GM03348 (cell line): ENCODE measurements at places on chromosomes 5 and 9.
A peak's percentile ranks its signal among the peaks of the same experiment; 100 is the strongest.

DNA sequence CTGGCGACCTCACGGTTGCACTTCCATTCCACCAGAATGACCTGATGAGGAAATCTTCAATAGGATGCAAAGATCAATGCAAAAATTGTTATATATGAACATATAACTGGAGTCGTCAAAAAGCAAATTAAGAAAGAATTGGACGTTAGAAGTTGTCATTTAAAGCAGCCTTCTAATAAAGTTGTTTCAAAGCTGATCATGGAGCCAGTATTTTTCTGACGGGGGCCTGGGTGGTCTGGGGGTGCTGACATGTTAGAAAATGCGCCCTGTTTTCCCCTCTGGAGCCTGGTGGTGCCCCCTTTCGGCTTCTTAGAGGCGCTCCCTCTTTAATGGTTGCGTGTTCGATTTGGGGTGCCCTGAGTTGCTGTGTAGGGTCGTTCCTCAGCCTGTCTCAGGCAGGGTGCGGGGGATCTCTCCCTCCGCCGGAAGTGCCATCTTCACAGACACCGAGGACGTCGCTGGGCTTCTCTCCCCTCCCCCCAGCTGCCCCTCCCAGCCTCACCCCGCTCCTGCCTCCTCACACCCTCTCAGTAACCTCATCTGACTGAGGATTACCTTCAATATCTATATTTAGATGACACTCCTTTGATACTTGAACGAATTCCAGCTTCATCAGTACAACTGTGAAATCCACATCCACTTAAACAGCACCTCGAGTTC, 18.3 kb downstream of the PTGES2 start:
- no peak for DNase-seq

GRCh38 chr5:134071614-134072207, 42.8 kb upstream of the TCF7 start:
- DNase-seq, result no peak

- DNase-seq, result no peak
Measured at GRCh38 chr9:34746526-34746925, 36.6 kb upstream of the CCL21 start.

- peak; percentile 10 for DNase-seq
Measured at GRCh38 chr5:87127956-87128687, 139.6 kb upstream of the RASA1 start.

GRCh38 chr5:38808666-38809343, 37.0 kb upstream of the OSMR start:
- no peak for DNase-seq

GRCh38 chr5:133830911-133831310, 137.5 kb downstream of the C5orf15 start:
- no peak for DNase-seq

DNA sequence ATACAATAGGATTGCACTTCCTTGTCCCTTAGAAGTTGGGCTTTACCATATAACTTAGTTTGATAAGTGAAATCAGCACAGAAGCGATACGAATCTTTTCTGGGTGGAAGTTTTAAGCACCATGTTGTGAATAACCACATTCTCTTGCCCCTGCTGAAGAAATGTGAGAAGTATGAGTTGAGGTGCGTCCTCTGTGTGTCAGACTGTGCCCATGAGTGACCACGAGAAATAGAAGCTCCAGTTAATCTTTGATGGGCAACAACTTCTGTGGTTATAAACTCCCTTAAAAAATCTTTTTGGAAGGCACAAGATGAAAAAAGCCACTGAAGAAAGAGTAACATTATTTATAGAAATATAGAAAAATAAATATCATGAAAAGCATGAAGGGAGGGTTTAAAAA, 668.2 kb downstream of the DTWD2 start:
- no peak for DNase-seq

DNA sequence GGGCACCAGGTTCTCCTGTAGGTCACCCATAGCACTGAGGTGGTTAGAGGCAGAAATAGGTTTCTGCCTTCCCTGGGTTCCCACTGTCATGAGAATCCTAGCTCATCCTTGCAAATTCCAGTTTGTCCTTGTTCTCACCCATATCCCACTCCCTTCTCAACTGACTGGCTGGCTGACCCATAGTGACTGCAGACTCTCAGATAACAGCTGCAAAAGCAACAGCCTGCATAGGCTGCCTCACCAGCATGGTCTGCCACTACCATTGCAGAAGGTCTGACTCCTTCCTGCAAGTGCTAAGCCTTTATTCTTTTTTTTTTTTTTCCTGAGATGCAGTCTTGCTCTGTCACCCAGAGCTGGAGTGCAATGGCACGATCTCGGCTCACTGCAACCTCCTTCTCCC, 194.0 kb downstream of the SEMA6A start:
- DNase-seq, result no peak

GRCh38 chr5:95043234-95043633, 241.7 kb downstream of the MCTP1 start:
- DNase-seq, result no peak

- peak; percentile 64 for DNase-seq
Measured at GRCh38 chr5:42949348-42950115, 90.6 kb downstream of the ANXA2R start.

- DNase-seq, result no peak
Measured at GRCh38 chr5:158811921-158812320, 287.8 kb downstream of the EBF1 start.

GRCh38 chr5:115671939-115672338, 46.1 kb upstream of the TMED7 start:
- no peak for DNase-seq

- no peak for DNase-seq
Measured at GRCh38 chr9:96167011-96167410, 135.0 kb downstream of the HSD17B3 start.

- peak; percentile 83 for DNase-seq
Measured at GRCh38 chr9:135504262-135505243, 4.1 kb downstream of the MRPS2 start.

- DNase-seq, result peak; percentile 81
Measured at GRCh38 chr5:79025054-79025472, 40.0 kb upstream of the ARSB start.

GRCh38 chr9:96241391-96241809, 60.6 kb downstream of the HSD17B3 start:
- DNase-seq, result no peak

DNA sequence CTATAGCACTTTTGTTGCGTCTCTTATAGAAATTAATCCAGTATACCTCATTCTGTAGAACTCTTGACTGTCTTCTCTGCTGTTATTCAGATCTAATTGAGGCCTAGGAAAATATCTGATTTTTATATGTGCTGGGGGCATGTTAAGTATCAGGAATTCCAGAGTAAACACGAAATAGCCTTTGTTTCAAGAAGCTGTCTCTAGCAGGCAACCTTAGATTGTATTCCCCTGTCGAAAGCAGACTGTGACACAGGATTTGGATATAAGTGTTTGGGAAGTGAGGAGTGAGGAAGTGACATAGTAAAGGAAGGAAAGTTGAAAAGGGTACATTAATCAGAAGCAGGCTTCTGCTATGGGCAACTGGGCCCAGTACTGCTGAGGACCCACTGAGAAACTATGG, 72.1 kb upstream of the RASA1 start:
- DNase-seq, result peak; percentile 18

DNA sequence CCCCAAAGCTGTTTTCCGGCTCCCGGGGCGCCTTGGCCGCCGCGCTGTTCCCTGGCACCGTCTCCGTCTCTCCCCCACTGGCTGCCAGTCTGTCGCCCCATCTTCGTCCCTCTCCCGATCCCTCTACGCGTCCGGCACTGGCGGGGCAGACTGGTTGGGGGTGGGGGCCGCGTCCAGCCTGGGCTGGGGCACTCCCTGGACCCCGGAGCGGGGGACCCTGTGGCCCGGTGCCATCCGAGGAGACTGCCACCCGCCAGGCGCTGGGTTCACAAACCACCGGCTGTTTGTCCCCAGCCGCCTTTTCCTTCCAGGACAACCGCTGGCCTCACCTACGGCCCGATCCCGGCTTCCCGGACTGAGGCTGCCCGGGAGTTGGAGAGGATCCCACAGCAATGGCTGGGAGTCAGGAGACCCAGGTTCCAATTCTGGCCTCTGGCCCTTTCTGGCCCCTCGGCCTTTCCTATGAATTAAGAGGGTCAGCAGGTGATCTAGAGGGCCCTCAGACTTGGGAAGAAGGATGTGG, 1.0 kb upstream of the FIBCD1 start:
- no peak for DNase-seq

DNA sequence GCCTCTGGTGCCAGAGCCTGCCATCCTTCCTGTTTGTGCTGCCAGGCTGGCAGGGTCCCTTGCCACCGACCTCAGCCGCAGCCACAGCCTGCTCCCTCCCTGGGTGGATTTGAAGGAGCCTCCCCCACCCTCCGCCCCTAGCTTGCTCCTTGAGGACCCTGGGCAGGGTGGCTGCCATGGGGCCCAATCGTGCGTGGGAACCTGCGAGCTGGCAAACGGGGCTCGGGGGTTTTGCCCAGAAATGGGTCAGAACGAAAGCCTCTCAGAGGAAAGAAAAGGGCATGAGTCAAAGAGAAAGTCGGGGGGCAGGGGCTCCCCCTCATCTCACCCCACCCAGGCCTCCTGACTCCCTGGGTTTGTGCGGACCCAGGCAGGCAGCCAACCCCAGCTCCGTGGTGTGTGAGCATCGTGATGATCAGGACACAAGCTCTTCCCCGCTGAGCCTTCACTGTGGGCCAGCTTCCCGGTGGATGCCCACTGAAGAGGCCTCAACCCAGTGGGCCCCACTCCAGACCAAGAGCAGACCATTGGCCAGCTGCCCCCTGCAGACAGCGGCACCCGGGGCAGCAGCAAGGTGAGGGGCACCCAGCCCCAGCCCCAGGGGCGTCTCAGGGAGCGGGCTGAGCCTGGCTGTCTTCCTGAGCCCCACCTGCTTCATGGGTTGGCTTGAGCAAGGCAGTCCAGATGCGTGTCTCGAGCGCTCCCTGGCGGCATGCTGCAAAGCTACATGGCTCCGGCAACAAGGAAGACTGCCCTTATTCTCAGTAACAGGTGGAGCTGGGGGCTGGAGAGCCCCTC, 3.0 kb upstream of the FUT7 start:
- DNase-seq, result peak; percentile 90

GRCh38 chr9:91056917-91057316, 255.3 kb downstream of the SYK start:
- no peak for DNase-seq

GRCh38 chr5:134581241-134581981, 51.2 kb downstream of the SAR1B start:
- DNase-seq, result no peak

GRCh38 chr9:37971108-37971459, 67.2 kb upstream of the SLC25A51 start:
- DNase-seq, result no peak

GRCh38 chr5:168089201-168089887, 202.1 kb upstream of the WWC1 start:
- no peak for DNase-seq

DNA sequence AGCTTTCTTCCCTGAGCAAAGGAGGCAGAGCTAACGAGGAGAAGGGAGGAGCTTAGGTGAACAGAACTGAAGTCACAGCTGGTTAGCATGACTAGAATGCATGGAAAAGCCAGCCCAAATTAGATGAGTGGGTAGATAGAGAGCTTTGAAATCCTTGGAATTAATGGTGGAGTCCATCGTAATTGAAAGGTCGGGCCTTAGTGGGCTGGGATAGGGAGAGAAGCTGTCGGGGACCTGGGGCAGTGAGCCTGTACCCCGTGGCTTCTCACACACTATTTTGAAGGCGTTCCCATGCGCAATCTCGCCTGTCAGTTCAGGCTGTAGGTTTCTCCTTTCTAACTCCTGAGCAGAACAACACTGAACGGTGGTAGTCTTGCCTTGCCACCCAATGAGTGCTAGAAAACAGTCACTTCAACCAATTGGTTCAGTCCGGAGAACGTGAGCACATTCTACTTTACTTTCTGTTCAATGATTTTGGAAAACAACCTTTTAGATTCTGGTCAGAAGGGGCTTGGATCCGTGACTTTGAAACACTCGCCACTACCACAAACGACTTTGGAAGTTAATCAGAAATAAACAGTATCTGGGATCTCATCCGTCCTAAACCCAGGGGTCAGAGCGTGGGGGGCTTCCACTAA, 655 bp upstream of the RAI14 start:
- DNase-seq, result peak; percentile 67

DNA sequence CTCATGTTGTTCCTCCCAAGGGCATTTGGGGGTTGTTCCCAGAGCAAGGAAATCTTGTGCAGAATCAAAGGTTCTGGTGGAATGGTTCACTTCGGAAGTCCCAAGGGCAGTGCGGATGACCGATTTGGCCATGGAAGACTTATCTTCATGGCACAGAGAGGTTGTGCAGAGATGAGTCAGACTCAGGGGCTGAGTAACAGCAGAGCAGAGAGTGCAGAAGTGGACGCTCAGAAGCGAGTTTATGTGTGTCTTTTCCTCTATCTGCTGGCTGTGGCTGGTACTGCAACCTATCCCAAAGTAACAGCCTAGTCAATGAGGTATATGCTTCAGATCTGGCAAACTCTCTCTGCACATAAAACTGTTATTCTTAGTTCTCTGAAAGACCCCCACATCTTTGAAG, 118.1 kb downstream of the DPYSL3 start:
- DNase-seq, result peak; percentile 71

GRCh38 chr5:134649163-134649835, 714 bp downstream of the SEC24A start:
- peak; percentile 31 for DNase-seq

GRCh38 chr5:130164966-130165365, 260.7 kb downstream of the CHSY3 start:
- DNase-seq, result no peak

GRCh38 chr5:133200256-133200655, 148.4 kb downstream of the HSPA4 start:
- no peak for DNase-seq

GRCh38 chr9:112299514-112299913, 33.9 kb downstream of the PTBP3 start:
- DNase-seq, result peak; percentile 37

- DNase-seq, result no peak
Measured at GRCh38 chr5:56352808-56353590, 119.9 kb upstream of the ANKRD55 start.

- no peak for DNase-seq
Measured at GRCh38 chr5:138595180-138595795, 20.1 kb upstream of the HSPA9 start.

- no peak for DNase-seq
Measured at GRCh38 chr9:80878556-80878955, 810.8 kb downstream of the TLE1 start.

GRCh38 chr9:108443019-108443633, 412.7 kb downstream of the ACTL7B start:
- no peak for DNase-seq

GRCh38 chr5:116411101-116411571, 163.5 kb downstream of the SEMA6A start:
- DNase-seq, result no peak

- no peak for DNase-seq
Measured at GRCh38 chr9:133103987-133104505, 17.0 kb downstream of the RALGDS start.

DNA sequence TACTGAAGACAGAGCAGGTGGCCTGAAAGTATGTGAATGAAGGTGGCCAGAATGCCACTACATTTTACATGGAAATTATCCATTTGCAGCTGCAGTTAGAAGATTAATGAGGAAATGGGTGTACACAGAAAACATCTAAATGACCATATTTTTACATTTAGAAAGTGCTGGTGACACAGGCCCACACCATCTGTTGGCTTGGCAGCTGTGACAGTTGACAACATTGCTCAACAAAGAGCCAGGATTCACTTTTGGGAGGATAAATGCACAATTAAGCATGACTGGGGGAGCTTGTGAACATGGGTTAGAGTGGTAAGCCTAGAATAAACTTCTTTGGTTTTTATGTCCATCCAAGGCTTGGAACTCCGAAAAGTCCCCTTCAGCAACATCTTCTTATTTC, 360.5 kb downstream of the KCTD16 start:
- no peak for DNase-seq
